NCI-H1436 treated with DMSO at 0.1 percent for 48 hours (cell line): ENCODE measurements at places on chromosomes 1 and 21.

GRCh38 chr1:116288201-116288598 lies 84.8 kb upstream of the ATP1A1 start:
- no peak for DNase-seq

- DNase-seq: no peak
Observed at GRCh38 chr1:181711820-181712219, 228.5 kb downstream of the CACNA1E start.

GRCh38 chr21:43331962-43332828 lies 94.7 kb downstream of the SIK1 start:
- DNase-seq: no peak

GRCh38 chr1:207649210-207649753 lies 4.3 kb downstream of the CR1L start:
- DNase-seq: no peak

DNA sequence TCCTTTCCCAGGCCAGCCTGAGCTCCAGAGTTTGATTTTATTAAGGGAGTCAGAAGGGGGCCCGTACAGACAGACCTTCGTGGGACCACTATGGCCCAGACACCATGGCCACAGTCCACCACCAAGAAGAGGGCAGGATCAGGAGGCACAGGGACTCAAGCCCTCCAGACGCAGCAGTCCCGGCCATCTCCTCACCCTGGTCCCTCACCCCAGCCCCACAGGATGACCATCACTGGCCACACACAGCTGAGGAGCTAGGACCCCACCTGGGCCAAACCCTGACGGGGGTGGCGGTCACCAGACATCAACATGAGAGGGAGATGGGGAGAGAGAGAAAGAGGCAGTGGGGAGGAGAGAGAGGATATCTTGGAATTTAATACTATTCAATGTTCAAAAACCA lies 29.2 kb upstream of the AGPAT3 start:
- no peak for DNase-seq

- DNase-seq: no peak
Observed at GRCh38 chr1:27357281-27358037, 9.3 kb downstream of the MAP3K6 start.
